ENCODE measurements at places on chromosomes 4 and X.

DNA sequence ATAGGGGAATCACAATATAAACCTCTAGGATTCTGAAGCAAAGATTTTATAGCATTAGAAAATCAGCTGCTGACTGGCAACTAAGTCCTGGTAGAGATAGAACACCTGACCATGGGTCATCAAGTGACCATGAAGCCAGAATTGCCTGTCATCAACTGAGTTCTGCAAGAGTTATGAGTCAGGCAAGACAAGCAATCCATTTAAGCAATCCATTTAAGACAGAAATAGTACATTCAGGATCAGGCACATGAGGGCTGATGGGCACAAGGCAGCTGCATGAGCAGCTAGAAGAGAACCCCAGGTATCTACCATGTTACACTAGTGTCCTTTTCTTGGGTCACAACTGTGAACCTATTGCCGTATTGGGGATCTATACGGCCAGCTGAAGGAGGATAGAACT lies 98.9 kb downstream of the SPRY1 start:
- no peak for DNase-seq

- DNase-seq: no peak
These were observed 301.9 kb downstream of the TLL1 start for GRCh38 chr4:166174717-166175490.

GRCh38 chr4:189202869-189203271 lies 737.8 kb upstream of the FRG1 start:
- DNase-seq: no peak

DNA sequence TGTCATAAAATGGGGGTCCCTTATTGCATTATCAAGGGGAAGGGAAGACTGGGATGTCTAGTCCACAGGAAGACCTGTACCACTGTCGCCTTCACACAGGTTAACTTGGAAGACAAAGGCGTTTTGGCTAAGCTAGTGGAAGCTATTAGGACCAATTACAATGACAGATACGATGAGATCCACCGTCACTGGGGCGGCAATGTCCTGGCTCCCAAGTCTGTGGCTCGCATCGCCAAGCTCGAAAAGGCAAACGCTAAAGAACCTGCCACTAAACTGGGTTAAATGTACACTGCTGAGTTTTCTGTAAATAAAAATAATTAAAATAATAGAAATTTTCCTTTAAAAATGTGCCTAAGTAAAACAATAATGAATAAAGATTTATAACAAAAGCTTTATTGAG lies 30.6 kb downstream of the AASDH start:
- DNase-seq: no peak

DNA sequence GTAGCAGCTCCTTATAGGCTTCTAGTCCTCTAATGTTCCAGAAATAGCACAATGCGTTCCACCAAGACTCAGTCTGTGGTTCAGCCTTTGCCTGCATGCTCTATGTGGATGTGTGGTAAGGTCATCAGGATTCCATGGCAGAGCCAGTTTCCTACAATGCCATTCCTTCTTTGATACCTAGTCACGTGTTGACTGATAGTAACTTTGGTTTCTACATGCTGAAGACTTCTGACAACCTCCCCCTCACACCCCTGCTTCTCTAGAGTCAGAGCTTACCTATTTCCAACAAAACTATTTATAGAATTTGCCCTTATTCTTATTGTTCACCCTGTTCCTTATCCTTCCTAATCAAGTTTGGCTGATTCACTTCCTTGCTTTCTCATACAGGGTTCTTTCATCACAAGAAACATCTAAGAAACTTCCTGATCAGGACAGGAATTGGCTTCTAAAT lies 81.1 kb downstream of the CT47B1 start:
- no peak for DNase-seq

DNA sequence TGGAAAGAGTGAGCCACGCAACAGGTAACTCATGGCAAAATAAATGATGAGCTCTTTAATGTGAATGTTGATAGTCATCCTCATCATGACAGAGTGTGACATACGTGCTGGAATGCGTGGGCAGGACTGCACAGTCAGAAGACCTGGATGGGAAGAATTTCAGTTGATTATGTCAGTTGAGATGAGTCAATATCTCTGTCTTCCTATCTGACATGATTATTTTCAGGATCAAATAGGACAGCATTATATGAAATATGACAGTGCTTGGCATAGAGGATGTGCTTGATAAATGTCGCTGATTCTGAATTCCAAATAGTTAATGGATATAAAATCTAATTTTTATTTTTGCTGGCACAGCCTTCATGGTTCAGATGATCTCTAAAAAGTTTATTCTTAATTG lies 95.1 kb downstream of the IL15 start:
- DNase-seq: no peak

DNA sequence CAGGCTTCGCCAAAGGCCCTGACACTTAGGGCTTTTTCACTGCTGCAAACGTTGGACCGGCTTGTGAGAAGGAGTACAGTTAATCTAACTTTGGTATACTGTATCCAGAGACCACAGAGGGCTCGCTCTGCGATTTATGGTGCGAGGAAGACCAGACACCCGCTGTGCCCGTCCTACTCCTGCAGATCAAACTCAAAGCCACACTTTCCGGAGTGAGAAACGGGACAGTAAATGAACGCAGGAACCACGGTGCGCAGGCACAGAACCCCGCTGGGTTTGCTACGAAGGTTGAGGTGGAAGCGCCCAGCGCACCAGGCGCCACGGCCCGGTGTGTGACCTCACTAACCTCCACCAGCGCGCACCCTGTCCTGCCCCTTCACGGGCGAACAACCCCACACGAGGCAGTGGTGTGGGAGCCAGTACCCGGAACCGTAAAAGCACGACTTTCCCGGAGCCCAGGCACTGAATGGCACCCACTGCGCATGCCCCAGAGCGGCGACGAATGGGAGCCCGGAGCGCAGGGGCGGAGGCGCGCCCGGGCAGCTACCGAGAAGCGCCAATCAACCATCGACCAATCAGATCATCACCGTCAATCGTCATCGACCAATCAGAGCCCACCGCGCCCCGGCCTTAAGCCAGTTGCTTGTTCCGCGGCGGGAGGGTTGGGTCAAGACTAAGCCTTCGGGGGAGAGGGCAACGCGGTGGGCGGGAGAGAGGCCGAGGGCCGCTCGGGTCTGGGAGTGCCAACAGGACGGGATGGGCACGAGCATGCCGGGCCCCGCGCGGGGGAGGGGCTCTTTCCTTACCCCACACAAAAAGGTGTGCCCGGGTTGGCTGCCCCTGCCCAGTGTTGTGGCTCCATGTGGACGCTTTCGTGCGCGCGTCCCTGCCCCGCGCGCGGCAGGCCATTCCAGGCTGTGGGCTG lies 21.3 kb upstream of the WDR45 start:
- DNase-seq: peak; percentile 87

DNA sequence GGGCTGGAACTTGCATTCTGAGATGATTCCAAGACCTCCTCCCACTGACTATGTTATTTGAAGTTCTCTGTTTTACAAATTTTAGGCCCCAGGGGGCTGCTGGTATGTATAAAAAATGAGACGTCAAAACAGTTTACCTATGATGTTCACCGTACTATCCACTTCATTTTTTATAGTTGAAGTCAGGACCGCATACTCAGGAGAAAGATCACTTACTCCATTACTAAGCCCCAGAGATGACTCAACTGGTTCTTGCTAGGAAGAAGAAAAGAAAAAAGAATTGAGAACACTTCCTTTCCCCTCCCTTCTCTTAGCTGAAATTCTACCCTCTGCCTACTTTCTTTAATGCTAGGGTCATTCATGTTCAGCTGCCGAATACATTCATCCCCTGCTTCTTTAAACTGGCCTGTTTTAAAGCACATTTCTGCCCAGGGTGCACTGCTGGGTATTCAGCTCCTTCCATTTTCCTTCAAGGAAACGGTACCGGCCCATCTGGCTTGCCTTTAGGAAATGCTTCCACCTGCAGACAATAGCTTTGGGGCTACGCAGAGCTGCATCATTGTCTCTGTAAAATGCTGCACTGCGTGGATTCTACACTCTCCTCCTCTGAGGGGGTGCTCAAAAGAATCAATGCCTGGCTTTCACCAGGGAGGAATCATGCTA lies 66.2 kb downstream of the IRF2 start:
- no peak for DNase-seq

- no peak for DNase-seq
These were observed 423.1 kb upstream of the PITX2 start for GRCh38 chr4:111045992-111046391.

- no peak for DNase-seq
These were observed 16.7 kb downstream of the ATP5ME start for GRCh38 chr4:657338-657833.

- no peak for DNase-seq
These were observed 281.7 kb downstream of the UNC5C start for GRCh38 chr4:95267081-95267480.

DNA sequence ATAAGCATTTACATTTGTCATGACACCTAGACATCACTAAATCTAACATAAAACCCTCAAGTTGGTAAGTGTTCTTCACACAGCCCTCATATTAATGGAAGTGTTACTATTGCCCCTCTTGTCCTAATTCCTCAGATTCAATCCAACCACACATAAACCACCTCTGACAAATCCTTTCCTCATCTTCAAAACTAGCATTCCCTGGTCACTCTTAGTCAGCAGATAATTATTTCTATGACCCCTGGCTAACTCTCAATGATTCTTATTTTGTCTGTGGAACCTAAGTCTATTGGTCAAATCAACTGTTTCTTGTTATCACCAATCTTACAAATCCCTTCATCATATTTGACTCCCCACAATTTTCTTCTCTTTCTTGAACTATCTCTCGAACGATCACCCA lies 168.6 kb downstream of the PPP3CA start:
- no peak for DNase-seq

DNA sequence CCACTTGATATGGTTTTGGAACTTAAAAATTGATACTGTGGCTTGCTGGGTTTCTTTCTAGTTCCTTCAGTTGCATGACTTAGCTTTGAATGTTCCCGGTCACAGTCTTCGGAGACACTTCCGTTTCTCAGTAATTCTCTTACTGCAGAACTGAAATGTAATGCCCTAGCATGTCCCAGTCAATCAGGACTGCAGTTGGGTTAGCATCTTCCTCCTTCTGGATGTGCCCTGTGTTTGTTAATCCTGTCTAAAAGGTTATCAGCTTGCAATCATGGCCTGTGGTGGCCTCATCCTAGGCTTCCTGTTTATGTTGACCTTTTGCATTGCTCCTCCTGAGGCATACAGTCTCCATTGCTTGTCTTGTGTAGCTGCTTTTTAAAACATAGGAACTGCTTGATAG lies 275.9 kb downstream of the ARHGAP10 start:
- DNase-seq: no peak

GRCh38 chrX:69073241-69073640 lies 92.0 kb downstream of the PJA1 start:
- DNase-seq: no peak

DNA sequence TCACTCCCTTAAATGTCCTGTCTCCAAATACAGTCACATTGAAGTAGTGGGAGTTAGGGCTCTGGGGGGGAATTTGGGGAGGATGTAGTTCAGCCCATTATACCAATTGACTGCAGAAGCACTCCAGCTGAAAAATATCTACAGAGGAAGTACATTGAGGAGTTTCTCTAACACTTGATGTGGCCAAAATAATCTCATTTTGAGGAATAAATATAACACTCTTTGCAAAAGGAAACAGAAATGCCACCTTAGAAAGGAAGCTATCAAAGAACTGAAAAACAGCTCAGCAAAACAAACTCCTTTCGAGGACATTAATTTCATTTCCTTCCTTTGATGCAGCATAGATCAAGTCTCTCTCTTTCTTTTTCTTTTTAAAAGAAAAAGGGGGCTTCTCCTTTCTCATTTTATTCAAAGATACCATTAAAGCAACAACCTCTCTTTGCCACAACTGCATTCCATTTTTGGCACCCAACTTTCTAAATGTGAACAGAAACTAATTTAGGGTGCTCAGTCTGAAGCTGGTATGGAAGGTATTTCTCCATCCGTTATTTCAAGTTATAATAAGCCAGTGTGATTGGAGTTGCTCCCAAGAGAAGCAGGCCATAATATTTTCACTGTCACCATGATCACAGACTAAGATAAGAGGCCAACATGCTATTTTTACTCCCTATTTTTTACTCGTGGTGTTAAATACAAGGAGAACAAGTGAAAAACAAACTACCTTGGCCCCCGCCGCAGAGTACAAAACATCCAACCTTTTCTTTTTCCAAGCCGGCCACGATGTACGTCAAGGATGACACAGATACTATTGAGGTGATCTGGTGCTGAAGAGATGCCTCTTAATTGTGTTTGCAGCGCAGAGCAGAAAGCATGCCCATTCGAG lies 230.4 kb upstream of the GATB start:
- no peak for DNase-seq

GRCh38 chrX:47620303-47620685 lies 637 bp upstream of the SYN1 start:
- DNase-seq: no peak

DNA sequence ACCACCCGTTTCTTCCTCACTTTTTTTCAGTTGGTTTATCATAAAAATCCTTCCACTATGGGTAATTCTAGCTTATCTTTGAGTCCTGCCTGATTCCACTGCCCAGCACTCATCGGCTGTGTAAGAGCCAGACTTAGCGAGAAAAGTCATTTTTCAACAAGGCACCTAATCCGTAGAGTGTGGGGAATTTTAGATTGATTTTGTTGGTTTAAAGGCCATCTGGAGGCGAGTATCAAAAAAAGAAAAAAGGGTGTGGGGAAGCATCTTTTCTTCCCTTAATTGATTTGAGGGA lies 134.4 kb downstream of the TET2 start:
- DNase-seq: no peak

GRCh38 chr4:79687006-79687405 lies 279.0 kb upstream of the GK2 start:
- no peak for DNase-seq

DNA sequence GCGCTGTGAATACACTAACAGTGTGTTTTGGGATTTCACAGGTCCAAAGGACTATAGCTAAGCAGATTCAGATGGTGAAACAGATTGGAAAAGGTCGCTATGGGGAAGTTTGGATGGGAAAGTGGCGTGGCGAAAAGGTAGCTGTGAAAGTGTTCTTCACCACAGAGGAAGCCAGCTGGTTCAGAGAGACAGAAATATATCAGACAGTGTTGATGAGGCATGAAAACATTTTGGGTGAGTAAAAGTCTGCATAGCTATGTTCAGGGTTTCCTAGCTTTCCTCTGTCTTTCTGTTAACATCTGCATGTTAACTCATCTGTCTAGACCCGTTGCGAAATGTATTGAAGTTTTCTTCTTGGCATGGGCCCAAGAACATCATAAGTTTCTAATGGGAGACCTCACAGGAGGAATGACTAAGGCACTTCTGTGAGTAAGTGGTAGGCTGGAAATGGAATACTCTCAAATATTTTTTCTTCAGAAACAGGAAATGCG lies 372.1 kb downstream of the BMPR1B start:
- DNase-seq: no peak

GRCh38 chr4:109930872-109931271 lies 18.2 kb downstream of the EGF start:
- no peak for DNase-seq

GRCh38 chr4:142727149-142727548 lies 119.0 kb downstream of the INPP4B start:
- no peak for DNase-seq

- no peak for DNase-seq
These were observed 22.9 kb downstream of the SHISA3 start for GRCh38 chr4:42420140-42420539.

DNA sequence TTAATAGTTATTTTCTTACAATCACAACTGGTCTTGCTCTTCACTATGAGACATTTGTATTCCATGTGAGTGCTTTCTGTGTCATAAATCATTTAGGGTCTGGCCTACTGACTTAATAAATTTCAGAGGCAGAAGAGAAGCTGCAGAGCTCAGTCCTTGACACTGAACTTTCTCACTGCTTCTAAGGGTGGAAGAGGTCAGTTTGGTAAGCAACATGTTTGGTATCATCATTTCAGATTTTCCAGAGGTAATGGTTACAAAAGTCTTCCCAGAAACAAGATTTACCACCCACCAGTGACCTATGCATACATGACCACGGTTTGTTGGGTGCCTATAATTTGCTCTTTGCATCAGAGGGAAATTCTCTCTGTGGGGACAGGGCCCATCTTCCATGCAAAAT lies 148.6 kb downstream of the NR3C2 start:
- no peak for DNase-seq

Data from amygdala (tissue), 56 donors.